ENCODE measurements at places on chromosomes 7 and 10.

- DNase-seq: no peak
Measured at GRCh38 chr10:60917331-60918280, 26.4 kb downstream of the RHOBTB1 start.

GRCh38 chr7:121547544-121548092 lies 151.5 kb upstream of the FAM3C start:
- DNase-seq: no peak

GRCh38 chr7:132386201-132386681 lies 190.0 kb downstream of the PLXNA4 start:
- no peak for DNase-seq

GRCh38 chr10:22505911-22506685 lies 160.8 kb downstream of the SPAG6 start:
- no peak for DNase-seq

- no peak for DNase-seq
Measured at GRCh38 chr7:26171601-26172000, 19.6 kb downstream of the NFE2L3 start.

GRCh38 chr7:125033506-125033905 lies 103.9 kb upstream of the POT1 start:
- no peak for DNase-seq

DNA sequence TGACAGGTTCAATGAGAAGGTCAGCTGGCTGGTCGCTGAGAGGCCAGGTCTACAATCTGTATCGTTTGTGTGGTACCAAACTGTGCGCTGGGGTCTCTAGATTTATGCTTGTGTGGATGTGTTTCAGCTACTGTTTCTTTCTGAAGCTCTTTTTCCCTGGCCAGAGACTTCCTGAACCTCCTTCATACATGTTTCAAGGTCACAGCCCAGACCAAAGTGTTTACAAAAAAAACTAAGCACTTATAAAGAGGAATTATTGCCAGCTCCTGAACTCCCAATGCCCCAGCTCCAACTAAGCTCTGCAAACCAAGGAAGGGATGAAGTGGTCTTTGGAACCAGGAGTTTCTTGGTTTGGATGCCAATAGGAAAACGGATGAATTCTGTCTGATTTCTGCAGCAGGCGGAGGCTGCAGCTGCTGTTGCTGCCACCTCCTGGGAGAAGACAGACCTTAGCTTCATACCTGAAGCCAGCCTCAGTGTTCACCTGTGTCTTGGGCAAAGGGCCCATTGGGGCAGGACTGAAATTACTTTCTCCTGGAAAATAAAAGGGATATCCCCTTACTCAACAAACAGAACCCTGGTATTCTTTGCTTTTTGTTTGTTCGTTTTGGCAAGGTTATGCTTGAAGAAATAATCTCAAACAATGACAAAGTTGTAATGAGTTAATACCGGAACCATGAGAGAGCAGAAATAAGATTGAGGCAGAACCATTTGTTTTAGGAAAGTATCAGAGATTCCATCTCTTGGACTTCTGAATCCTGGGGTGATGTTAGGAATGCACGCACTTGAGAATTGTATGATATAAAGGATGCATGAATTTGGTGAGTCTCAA lies 24.6 kb upstream of the MKLN1 start:
- DNase-seq: no peak

Data from mesothelial cell of epicardium (in vitro differentiated cells).